ENCODE measurements at places on chromosomes 3 and 15.

GRCh38 chr15:47182818-47183217 is 534.5 kb upstream of the SEMA6D start:
- no peak for DNase-seq

- DNase-seq, result no peak
These were observed 155.7 kb downstream of the B3GALNT1 start for GRCh38 chr3:160949460-160949859.

- no peak for DNase-seq
These were observed 10.7 kb downstream of the XIRP1 start for GRCh38 chr3:39181408-39182335.

- no peak for DNase-seq
These were observed 22.3 kb upstream of the PLXNA1 start for GRCh38 chr3:126960604-126960995.

DNA sequence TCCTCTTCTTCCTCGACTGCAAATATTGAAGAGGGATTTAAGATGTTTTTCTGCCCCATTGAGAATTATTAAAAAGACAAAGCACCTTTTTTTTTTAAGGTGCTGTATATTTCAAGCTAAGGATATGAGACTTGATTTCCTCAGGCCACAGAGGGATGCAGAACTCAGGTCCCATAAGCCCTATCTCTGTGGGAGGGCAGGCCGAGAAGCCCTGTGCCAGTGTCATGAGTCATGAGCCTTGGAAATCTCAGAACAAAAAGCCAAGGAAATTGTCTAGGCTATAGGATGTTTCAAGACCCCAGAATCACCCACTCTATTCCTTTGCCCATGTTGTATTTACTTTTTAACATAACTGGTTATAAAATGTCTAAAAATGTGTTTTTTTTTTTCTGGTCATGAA is 7.3 kb downstream of the ESYT3 start:
- DNase-seq, result no peak

DNA sequence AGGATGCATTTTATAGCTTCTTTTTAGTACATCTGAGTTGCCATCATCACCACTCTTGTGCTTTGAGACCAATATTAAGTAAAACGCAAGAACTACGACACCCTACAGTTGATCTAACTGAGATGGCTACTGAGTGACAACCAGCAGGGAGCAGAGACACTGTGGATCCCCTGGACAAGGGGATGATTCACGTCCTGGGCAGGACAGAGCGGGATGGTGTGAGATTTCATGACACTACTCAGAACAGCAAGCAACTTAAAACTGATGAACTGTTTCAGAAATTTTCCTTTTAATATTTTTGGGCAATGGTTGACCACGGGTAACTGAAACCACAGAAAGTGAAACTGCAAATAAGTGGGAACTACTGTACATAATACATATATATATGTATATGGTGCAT is 299.2 kb downstream of the ADAMTS17 start:
- DNase-seq, result no peak

- DNase-seq, result no peak
These were observed 409.6 kb upstream of the TBL1XR1 start for GRCh38 chr3:177606891-177607290.

- DNase-seq, result no peak
These were observed 49.0 kb upstream of the TP63 start for GRCh38 chr3:189582179-189582578.

DNA sequence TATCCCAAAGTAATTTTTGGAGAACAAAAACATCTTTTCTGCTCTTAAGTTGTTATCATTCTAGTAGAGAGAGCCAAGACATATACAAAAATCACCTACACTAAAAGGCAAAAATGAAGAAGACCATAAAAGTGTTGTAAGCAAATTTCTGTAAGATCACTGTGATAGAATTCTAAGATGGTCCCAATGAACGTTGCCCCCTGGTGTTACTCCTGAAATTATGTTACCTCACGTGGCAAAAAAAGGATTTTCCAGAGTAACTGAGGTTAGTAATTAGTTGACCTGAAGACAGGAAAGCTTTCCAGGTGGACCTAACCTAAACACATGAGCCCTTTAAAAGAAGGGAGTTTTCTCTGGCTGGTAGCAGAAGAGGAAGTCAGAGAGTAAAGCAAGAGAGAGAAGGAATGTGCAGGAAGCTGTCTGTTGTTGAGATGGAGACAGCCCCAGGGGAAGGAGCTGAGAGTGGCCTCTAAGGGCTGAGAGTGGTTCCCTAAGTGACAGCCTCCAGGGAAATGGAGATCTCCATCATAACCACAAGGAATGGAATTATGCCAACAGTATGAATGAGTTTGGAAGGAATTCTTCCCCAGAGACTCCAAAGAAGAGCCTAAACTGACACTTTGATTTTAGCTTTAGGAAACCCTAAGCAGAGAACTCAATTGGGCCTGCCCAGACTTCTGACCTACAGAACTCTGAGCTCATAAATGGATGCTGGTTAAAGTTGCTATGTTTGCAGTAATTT is 205.9 kb downstream of the CD47 start:
- DNase-seq, result no peak

DNA sequence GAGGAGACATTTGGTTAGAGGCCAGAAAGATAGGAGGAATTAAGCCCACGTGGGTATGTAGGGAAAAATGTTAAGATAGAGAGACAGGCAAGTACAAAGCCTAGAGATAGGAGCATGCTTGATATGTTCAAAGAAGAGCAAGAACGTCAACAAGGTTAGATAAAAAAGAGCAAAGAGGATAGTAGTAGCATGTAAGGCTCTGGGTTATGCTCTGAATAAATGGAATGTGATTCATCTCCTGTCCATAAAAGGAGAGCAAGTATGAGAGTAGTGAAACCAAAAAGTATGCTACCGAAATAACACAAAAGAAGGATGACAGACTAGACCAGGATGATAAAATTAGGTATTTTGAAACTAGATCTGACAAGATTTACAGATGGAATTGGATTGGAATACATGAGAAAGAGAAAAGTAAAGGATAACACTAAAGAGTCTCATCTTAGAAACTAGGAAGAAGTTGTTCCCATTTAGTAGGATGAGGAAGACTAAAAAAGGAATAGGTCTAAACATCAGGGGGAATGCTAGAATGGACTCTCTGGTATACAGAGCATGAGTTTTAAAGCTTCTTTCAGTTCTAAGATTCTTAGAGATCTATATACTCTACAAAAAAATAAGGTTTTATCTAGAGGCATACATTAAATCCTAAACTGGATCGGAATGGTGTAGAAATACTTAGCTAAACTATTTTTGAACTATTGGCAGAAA is 59.1 kb downstream of the TRPM7 start:
- no peak for DNase-seq

GRCh38 chr15:87871258-87871681 is 385.3 kb downstream of the NTRK3 start:
- DNase-seq, result no peak

GRCh38 chr3:111159391-111159790 is 87.8 kb downstream of the NECTIN3 start:
- DNase-seq, result no peak

- no peak for DNase-seq
These were observed 635.1 kb upstream of the ZNF385D start for GRCh38 chr3:22386107-22386506.

GRCh38 chr15:67094001-67094826 is 28.8 kb downstream of the SMAD3 start:
- DNase-seq, result no peak

GRCh38 chr3:121330634-121331033 is 215.2 kb downstream of the POLQ start:
- no peak for DNase-seq

DNA sequence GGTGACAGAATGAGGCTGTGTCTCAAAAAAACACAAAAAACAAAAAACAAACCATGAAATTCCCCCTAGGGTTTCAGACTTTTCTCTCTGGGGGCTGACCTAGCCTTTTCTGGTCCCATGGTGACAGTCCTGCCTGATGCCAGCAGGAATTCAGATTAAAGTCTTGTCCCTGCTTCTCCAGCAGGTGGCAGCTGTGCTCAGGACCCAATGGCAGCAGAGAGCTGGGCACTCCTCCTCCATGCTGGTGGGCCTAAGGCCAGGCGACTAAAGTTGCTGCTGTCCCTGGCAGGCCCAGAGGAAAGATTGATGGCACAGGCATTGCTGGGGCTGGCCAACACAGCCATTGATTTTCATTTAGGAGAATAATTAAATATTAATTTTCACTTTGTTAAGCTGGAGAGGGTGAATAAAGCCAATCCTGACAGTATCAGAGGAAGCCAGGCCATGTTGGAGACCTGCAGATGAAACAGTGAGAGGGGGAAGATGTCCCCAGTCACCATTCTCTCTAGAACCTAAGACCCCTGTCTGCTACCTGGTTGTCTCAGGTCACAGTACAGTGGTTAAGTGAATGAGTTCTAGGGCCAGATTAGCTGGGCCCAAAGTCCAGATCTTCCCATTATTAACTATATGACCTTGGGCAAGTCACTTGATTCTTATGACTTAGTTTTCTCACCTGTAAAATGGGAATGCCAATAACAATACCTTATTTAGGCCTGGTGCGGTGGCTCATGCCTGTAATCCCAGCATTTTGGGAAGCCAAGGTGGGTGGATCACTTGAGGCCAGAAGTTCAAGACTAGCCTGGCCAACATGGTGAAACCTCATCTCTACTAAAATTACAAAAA is 7.1 kb downstream of the CELF6 start:
- peak; percentile 86 for DNase-seq

DNA sequence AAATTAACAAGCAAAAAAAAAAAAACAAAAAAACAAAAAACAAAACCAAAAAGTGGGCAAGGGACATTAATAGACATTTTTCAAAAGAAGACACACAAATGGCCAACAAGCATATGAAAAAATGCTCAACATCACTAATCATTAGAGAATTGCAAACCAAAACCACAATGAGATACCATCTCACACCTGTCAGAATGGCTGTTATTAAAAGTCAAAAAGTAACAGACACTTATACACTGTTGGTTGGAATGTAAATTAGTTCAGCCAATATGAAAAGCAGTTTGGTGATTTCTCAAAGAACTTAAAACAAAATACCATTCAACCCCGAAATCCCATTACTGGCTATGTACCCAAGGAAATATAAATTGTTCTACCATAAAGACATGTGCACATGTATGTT is 222.4 kb upstream of the CD96 start:
- no peak for DNase-seq

- no peak for DNase-seq
These were observed 535.1 kb downstream of the SOX2 start for GRCh38 chr3:182246870-182247269.

GRCh38 chr3:119436977-119437376 is 26.4 kb downstream of the TMEM39A start:
- DNase-seq, result no peak

- no peak for DNase-seq
These were observed 54.0 kb downstream of the KCNAB1 start for GRCh38 chr3:156174229-156174847.

- no peak for DNase-seq
These were observed 889.1 kb downstream of the NAALADL2 start for GRCh38 chr3:175748087-175748730.

DNA sequence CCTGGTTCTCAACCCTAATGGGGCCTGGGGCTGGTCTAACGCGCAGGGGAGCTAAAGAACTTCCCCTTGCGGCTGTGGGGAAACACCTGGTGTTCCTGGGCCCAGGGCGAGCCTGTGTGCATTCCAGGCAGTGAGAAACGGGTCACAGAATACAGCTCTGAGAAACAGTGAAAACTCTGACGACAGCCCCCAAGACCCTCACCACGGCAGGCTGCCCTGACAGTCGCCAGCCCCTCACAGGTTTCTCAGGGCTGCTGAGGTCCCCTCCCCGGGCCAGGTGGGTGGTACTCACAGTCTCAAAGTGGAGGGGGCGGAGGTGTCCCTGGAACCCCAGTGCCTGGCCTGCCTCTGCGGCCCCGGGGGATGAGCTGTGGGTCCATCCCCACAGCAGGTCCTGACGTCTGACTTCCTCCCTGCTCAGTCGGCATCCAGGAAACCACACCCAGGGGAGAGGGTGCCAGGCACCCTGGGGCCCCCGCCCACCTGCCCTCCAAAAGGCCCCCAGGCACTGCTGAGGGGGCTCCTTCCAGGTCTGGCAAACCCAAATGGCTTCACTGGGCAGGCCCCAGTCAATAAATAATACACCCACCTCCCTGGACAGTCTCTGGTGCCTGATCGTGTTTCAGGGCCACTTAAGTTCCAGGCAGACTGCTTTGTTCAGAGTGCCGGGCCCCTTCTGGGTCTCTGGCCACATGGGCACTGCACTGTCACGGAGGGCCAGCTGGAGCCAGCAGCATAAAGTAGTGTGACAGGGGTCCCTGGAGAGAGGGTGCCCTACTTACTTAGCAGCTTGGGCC is 57.7 kb downstream of the IQSEC1 start:
- DNase-seq, result no peak

DNA sequence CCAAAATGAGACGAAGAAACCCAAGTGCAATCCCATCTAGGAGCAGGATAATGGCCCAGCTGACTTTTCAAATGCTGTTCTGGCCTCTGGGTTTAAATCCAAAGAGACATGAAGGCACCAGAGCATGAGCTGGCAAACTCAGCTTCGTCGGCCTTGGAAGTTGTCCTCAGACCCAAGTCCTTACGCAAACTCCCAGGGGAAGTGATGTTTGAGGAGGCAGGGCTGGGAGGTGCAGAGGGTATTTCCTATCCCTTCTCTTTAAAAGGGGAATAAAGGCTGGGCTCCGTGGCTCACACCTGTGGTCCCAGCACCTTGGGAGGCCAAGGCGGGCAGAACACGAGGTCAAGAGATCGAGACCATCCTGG is 68.9 kb upstream of the HERC1 start:
- no peak for DNase-seq

DNA sequence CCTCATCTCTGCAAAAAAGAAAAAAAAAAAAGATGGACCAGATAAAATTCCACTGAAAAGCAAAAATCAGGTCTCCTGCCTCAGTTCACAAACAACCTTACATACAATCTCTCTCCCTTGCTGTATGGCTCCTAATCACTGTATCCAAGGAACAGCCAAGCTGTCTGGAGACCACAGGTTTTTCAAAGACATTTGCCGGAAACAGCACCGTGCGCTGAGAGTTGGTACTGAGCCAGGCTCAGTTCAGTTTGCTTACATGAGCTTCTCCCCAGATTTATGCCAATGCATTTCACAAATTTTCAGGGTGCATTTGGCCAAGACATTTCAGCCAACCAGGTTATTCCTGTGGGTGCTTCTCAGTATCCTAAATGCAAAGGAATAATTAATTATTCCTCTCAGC is 4.1 kb downstream of the ACP3 start:
- DNase-seq, result no peak

DNA sequence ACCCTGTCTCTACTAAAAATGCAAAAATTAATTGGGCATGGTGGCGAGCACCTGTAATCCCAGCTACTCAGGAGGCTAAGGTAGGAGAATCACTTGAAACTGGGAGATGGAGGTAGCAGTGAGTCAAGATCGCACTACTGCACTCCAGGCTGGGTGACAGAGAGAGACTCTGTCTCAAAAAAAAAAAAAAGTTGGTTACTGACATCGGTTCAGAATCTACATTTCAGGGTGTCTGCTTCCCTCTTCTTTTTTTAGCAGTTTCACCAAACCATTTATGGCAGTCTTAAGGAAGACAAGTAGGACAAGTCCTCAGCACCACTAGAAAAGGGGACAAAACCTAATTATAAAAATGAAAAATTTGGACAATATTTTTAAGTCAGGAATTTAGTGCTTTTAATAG is 3.3 kb upstream of the USP4 start:
- no peak for DNase-seq

GRCh38 chr3:52452570-52453221 is 1.1 kb downstream of the TNNC1 start:
- no peak for DNase-seq

GRCh38 chr3:186998937-186999368 is 68.6 kb downstream of the ST6GAL1 start:
- DNase-seq, result no peak
